ENCODE measurements at places on chromosomes 7 and 10.

DNA sequence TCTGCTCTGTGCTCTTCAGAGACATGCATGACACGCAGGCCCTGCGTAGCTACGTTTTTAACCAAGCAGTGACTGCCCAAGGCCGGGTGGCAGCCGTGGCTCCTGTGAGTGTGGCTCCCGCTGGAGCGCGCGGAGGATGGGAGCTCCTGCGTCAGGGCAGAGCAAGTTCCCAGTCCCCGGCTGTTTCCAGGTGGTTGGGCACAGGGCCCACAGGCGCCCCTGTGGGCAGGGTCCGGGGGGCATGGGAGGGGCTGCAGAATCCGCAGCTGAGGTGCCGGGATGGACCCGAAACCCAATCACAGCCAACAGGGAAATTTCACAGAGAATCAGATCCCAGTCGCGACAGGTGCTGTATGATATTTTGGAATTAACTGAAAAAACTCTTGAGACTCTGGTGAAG lies 9.8 kb downstream of the NKX6-2 start:
- no peak for DNase-seq

GRCh38 chr10:5482016-5482415 lies 17.4 kb downstream of the CALML5 start:
- no peak for DNase-seq

DNA sequence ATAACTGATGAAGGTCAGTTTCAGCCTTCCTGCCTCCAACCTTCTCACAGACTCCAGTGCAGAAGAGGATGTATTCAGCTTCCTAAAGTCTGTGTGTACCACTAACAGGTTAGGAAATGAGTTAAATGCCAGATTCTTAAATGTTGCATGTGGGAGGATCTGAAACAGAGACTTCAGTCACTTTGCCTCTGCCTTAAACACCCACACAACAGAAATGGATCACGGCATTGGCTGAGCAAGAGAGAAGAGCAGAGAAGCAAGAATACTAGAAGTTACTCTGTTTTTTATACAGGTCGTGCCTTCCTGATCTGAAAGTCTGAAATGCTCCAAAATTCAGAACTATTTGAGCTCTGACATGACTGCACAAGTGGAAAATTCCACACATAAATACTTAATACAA lies 98.9 kb upstream of the ARHGAP21 start:
- DNase-seq, result no peak

DNA sequence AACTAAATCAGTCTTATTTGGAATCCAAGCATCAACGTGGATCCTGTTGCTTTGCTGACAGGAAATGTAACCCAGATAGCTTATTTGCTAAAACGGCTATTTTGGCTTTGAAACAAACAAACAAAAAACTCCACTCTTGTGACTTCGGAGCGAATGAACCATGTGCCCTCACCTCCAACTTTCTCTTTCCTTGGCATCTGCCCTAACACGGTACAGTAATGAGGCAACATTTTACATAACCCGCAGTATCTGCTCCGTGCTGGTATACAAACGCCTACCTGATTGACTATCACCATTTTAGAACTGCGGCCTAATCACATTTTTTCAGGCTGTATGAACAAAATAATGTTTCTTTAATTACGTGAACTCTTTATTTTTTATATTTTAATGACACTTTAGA lies 37.5 kb upstream of the ARID5B start:
- no peak for DNase-seq

DNA sequence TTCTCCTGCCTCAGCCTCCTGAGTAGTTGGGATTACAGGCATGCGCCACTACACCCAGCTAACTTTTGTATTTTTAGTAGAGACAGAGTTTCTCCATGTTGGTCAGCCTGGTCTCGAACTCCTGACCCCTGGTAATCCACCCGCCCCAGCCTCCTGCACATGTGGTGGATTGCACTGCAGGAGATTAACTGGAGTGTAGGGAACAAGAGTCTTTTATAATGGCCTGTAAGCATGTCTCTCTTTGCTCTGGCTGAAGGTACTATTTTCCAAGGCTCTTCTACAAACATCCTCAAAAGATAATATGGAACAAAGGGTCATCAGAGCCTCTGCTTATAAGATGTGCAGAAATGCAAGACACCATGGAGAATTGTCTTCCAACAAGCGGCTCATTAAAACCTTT lies 3.2 kb downstream of the TOMM7 start:
- no peak for DNase-seq

GRCh38 chr10:53569455-53569854 lies 796.9 kb upstream of the MBL2 start:
- no peak for DNase-seq

- no peak for DNase-seq
These were observed 13.6 kb upstream of the TAF3 start for GRCh38 chr10:7804741-7805140.

DNA sequence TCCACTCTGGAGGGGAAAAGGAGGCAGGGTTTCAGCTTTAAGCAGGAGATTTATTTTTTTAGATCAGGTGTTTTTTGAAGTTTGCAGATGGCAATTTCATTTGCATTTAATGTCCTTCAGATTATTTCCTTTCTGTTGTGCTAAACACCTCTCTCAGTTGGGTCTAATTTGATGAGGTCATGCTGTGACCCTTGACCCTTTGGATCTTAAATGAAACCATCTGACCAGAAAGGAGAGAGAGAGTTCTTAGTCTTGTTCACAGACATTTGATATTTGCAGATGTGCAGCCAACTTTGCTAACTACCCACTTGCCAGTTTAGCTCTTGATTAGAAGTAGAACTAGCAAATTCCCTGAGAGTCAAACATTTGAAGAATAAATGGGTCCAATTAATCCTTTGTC lies 101.5 kb upstream of the RAB11FIP2 start:
- DNase-seq, result no peak

GRCh38 chr7:133481676-133482075 lies 228.8 kb downstream of the EXOC4 start:
- DNase-seq, result no peak

DNA sequence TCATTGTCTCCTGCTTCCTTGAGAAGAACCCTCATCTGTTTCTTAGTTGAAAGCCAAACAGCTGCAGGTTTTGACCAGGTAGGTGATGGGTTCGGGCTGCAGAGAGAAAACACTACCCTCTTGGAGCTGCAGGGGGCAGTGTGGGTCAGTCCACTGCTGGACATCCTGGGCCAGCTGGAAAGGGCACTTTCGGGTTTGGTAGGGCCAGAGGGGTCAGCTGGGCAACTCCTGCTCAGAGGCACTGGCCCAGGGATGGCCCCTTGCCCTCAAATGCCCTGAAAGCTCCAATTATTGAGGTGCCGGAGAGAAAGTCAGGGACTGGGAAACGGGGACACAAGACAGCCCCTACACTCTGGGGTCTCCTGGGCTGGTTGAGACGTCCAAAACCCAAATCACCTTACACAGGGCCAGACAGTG lies 90.7 kb downstream of the MKI67 start:
- DNase-seq, result peak; percentile 54

DNA sequence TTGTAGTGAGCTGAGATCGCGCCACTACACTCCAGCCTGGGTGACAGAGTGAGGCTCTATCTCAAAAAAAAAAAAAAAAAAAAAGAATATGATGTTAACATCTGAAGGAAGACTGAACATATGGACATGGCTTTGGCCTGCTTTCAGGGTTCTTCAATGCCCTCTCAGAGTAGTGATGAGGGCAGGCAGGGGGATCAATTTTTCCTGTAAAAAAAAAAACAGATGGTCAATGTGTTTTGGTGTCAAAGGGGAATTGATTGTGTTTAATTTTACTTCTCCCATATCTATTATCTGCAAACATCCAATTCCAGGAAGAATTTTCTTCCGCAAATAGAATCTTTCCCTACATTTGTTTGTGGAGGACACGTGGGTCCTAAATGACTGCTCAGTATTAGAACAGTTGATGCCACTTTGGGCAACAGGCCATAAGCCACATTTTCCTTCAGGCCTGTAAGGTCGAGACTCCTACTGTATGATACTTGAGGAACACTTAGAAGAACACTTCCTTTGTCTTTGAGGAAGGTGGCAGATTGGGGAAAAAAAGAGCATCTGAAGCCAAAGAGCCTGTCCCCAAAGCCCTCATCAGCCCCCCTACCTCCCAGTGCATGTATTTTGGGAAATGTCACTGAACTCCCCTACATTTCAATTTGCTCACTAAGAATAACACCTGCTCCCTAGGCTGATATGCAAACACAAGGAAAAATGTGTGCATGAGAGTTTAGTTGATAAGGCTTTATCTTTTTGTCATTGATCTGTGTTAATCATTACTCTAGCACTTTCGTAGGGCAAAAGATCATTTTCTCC lies 28.3 kb downstream of the MGAM2 start:
- DNase-seq, result no peak

- DNase-seq, result no peak
These were observed 97.6 kb downstream of the PTN start for GRCh38 chr7:137245890-137246289.

DNA sequence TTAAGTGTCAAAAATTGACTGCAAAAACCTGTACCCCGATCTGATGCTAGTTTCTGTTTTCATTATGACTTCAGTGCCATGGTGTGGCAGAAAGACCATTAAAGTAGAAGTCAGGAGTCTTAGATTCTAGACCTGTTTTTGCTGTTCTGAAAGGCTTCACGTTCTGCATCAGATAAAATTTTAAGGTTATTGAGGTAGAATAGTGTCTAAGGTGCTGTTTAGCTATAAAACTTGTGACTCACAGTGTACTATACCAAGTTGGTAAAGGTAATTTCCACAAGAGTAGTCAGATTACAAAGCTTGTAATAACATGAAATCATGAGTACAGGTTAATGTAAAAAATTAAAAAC lies 38.6 kb downstream of the ZNRF2 start:
- DNase-seq, result no peak

GRCh38 chr10:48450233-48450740 lies 143.8 kb downstream of the MAPK8 start:
- no peak for DNase-seq

DNA sequence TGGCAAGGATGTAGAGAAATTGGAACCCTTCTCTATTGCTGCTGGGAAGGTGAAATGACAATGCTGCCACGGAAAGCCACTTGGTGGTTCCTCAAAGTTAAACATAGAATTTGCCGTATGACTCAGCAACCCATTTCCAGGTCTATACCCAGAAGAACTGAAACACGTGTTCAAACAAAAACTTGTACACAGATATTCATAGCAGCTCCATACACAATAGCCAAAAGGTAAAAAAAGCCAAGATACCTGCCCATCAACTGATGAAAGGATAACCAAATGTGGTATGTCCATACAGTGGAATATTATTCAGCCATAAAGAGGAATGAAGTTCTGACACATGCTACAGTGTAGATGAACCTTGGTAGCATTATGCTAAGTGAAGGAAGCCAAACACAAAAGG lies 39.1 kb downstream of the LHPP start:
- no peak for DNase-seq

- no peak for DNase-seq
These were observed 77.2 kb downstream of the NEUROD6 start for GRCh38 chr7:31263338-31263737.

GRCh38 chr10:84993251-84994035 lies 665.1 kb downstream of the CCSER2 start:
- no peak for DNase-seq

- no peak for DNase-seq
These were observed 122.2 kb upstream of the LRGUK start for GRCh38 chr7:134004829-134005505.

- DNase-seq, result no peak
These were observed 12.4 kb downstream of the DUSP5 start for GRCh38 chr10:110510086-110510485.

- no peak for DNase-seq
These were observed 3.9 kb downstream of the COG5 start for GRCh38 chr7:107559864-107560263.

GRCh38 chr7:37999673-38000072 lies 79.2 kb downstream of the EPDR1 start:
- no peak for DNase-seq

- DNase-seq, result no peak
These were observed 162.6 kb downstream of the MTERF1 start for GRCh38 chr7:91717681-91718470.

- no peak for DNase-seq
These were observed 228.5 kb upstream of the NEBL start for GRCh38 chr10:21125471-21126228.

- DNase-seq, result no peak
These were observed 29.5 kb downstream of the LYZL2 start for GRCh38 chr10:30600005-30600404.

GRCh38 chr7:147569116-147569913 lies 1021.3 kb upstream of the C7orf33 start:
- no peak for DNase-seq

- DNase-seq, result no peak
These were observed 42.5 kb downstream of the VCL start for GRCh38 chr10:74040200-74041126.

DNA sequence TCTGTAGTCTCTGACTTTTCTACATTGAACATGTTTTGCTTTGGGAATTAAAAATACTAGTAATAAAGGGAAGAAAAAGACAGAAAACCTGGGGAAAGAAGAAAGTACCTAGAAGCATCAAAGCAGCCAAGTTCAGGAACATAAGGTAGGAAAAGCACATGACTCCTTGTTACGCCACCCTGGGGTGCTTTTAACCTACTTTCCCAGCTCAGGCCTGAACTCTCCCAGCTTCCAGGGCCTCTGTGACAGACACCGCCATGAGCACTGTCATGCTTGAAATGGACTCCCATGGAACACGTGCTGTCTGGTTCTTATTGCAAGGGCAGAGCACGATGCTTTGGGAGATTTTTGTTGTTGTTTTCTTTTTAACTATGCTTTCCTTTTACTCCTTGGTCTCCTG lies 11.4 kb downstream of the ACTR1A start:
- DNase-seq, result no peak

DNA sequence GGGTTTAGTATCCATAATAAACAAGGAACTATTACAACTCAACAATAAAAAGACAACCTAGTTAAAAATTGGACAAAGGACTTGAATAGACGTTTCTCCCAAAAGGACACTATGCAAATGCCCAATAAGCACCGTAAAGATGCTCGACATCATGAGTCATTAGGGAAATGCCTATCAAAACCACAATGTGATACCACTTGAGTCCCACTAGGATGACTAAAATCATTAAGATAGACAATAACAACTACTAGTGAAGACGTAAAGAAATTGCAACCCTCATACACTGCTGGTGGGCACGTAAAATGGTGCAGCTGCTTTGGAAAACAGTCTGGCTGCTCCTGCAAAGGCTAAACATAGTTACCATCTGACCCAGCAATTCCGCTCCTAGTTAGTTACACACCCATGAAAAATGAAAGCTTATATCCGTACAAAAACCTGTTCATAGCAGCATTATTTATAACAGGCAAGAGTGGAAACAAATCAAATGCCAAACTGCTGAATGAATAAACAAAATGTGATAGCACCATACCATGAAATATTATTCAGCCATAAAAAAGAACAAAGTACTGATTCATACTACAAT lies 17.3 kb downstream of the CCDC3 start:
- DNase-seq, result no peak

GRCh38 chr7:94301024-94301586 lies 93.6 kb upstream of the COL1A2 start:
- DNase-seq, result no peak

- DNase-seq, result no peak
These were observed 3.8 kb downstream of the TMEM184A start for GRCh38 chr7:1552200-1552599.
